ENCODE measurements at places on chromosomes 3 and 15.
A peak's percentile ranks its signal among the peaks of the same experiment; 100 is the strongest.

DNA sequence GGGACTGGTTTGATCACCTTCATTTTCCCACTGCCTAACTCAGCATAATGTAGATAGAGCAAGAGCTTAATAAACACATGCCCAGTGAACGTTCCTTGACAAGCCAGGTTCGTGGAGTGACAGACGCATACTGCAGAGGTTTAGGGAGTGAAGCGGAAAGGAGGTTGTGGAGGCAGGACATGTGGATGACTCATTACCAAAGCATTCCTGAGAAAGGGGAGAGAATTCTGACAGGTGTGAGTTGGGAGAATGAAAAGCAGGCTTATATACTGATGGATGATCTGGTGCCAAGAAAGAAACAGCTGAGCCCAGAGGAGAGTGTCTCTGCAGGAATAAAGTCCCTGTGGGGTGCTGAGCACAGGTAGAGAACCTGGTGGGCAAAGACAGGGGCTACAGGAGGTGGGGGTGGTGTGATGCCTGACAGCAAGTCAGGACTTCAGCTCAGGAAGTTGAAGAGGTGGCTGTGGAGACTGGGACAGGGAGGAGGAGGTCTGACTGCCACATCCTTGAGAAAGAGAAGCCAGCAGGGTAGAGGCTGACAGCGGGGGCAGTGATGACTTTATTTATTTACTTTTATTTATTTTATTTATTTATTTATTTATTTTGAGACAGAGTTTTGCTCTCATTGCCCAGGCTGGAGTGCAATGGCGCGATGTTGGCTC is 2.4 kb upstream of the RPL29 start:
- no peak for DNase-seq

DNA sequence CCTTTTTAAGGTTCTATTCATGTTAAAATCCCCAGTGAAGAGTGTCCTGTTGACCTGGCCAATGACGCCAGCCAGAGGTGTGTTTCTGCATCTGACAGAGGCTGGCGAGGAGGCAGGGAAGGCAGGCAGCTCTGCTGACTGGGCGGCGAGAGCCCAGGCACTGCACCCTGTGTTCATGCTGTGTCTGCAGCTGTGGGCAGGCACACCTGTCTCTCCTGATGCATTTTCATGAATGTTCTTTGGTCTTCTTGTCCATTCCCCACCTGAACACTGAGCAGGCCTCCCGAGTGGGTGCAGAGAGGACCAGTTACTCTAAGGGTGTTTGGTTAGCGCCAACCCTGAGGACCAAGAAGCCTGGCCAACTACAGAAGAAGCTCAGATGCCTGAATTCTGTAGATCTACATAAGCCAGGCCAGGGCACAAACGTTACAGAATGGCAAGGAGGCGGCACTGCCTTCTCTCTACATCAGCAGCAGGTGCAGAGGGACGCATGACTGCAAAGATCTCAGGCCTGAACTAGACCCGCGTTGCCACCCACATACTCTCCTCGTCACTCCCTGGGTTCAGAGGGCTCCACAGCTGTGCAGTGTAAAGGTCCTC is 233.7 kb downstream of the OCA2 start:
- DNase-seq: no peak

DNA sequence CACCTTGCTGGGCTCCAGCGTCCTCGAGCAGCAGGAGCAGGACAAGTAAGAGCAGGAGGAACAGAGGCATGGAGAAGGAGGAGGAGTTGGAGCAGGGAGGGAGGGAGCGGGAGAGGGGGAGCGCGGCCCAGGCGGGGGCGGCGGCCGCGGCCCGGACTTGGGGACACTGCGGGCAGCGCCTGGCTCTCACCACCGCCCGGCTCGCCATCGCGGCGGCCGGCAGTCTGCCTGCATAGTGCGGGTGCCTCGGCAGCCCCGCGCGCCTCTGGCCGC is 440 bp downstream of the DCBLD2 start:
- DNase-seq: peak; percentile 45

GRCh38 chr15:58453931-58454793 is 22.4 kb downstream of the LIPC start:
- DNase-seq: no peak

GRCh38 chr3:179948740-179949139 is 88.0 kb downstream of the PEX5L start:
- DNase-seq: no peak

DNA sequence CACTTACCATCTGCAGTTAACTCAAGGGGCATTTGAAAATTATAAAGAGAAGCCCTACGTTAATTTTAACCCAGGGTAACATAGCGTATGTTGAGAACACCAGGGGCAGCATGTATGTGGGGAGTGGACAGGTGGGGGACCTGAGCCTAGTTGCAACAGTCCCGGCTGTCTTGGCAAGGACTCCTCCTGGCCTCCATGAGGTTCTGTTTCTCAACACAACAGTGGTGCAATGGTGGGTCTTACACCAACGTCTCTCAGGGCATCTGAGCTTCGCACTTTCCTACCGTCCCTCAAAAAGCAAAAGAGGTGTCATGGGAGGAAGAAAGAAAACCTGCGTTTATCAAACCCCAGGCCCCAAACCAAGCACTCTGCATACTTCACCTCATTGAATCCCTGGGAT is 50.6 kb downstream of the MGLL start:
- no peak for DNase-seq

GRCh38 chr3:172561897-172562640 is 38.8 kb upstream of the TNFSF10 start:
- DNase-seq: no peak

GRCh38 chr15:68687136-68687735 is 108.4 kb downstream of the CORO2B start:
- no peak for DNase-seq

DNA sequence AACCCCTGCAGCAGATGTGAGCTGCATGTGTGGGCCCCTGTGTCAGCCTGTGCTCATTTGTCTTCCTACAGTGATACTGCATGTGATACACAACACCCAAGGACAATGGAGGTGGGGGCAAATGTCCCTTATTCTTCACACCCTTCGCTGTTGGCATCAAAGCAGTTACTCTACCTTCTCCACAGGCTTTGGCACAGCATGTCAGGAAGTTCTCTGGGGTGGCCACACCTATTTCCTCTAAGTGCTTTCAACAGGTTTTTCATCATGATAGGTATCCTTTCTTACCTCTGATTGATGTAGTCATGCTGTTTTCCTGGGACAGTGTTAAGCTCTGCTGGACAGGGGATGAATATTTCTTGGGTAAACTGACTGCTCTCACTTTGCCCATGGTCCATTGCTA is 29.5 kb downstream of the ZNF662 start:
- no peak for DNase-seq

DNA sequence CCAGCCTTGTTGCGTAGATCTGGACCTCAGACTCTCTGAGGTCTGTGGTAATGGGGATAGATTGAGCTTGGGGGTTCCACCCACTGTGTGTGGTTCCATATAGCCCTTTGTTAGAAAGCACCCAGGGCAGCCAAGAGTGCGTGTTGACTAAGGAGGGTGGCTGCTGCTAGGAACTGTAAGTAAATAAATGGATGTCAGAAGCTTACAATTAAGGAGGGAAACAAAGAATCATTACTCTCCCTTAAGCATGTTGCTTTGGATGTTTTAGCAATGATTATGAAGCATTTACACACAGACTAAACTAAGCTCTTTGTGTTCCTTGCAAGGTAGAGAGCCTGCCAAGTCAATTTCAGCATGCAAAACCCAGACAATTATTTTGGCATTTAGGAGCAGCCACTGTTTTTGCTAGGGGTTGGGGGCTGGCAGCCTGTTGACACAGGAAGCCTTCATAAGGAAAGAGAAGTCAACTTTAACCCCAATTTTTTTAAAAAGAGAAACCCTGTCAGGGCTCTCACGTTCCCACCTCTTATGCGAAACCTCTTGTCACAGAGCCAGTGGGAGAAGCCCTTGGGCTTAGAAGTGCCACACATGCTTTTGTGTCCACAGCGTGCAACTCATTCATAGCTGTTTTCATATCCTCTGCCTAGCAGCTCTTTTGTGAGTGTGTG is 127.8 kb downstream of the CMSS1 start:
- DNase-seq: no peak

GRCh38 chr15:45259796-45260195 is 7.8 kb downstream of the SLC28A2 start:
- no peak for DNase-seq

DNA sequence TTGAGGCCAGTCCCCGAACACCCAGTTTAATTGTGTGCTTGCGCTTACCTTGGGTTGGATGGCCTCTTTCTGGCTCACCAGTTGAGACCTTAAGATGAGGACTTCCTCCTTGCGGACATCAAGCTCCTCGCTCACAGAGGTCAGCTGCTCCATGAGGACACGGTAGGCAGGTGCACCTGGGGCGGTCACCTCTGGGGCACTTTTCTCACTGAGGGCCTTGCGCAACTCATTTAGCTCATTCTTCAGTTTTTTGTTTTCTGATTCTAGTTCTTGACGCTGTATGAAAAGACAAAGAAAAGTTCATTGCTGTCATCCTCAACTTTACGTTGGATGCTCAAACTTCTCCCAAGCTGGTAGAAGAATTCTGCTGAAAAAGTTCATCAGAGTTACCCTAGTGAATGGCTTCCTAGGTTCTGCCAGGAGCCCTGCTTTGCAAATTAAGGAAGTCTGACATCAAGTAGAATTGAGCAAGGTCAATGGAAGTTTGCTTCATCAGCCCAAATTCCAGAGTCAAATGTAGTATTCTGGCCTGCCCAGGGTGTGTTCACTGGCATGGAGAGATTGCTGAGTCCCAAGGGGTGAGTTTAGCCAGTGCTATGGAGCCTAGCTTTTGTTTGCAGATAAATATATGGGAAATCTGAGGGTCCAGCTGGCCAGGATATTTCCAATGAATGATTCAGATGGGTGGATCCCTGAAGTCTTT is 55.8 kb upstream of the MYO5C start:
- no peak for DNase-seq

DNA sequence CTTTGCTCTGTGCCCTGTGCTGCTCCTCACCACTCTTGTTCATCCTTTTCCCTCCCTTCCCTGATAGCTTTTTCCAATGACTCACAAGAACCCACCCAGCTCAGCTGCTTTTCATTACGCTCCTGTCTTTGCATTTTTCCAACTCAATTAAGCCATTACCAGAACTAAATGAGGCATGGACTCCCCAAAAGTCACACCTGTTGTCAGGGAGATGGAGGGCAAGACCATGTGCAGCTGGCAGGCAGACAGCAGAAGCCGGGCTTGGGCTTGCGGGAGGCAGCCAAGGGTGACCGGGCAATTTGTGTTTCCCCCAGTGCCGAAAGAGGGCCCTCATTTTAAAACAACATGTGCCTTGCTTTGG is 64.3 kb downstream of the CASR start:
- DNase-seq: no peak

DNA sequence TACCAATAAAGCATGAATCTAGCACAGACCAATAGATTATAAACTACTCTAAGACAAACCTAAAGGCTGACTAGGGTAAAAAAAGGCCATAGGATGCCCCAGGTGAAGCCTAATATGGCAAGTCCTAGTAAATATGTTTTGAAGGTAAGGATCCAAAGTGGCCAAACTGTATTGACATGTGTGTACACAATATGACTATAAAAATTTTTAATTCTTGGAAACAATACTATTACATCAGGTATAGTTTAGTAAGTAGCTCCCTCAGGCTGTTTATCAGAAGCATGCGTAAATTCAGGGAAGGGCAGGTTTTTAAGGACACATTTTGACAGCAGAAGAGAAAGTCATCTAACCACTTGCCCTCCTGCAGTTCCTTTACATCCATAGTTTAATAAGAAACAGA is 18.8 kb downstream of the GNB4 start:
- DNase-seq: no peak

DNA sequence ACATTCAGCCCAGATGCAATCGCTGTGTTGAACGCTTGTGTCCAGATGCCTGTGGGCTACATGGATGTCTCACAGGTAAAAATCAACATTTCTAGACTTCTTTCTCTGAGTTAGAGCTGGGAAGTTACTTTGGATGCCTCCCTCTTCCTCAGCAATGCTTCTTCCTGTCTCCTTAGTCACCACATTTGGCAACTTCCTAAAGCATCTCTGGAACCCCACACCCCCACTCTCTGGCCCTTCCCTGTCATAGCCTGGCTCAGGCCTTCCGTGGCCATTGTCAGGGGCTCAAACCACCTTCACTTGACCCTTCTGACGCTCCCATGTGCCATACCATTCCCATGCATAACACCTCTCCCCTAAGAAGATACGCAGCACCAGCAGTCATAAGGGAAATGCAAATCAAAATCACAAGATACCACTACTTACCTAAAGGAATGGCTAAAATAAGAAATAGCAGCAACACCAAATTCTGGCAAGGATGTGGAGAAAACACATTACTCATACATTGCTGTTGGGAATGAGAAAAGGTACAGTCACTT is 21.6 kb upstream of the RGMA start:
- no peak for DNase-seq

- DNase-seq: no peak
These were observed 7.3 kb upstream of the HRH1 start for GRCh38 chr3:11146773-11147660.

DNA sequence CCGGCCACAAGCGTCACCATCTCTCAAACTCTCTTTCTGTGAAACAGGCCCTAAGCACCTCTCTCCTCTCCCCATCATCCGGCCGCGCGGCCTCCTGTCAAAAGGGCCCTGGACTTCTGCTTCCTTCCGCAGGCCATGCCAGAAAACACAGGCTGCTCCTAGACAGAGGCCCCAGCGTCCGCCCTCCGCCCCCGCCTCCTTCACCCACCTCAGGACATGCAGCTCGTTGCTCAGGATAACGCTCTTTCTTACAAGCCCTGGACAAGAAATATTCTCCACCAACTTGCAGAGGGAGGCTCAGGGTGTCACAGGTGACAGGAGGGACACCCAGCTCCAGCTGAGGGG is 212.0 kb downstream of the XXYLT1 start:
- DNase-seq: peak; percentile 30

DNA sequence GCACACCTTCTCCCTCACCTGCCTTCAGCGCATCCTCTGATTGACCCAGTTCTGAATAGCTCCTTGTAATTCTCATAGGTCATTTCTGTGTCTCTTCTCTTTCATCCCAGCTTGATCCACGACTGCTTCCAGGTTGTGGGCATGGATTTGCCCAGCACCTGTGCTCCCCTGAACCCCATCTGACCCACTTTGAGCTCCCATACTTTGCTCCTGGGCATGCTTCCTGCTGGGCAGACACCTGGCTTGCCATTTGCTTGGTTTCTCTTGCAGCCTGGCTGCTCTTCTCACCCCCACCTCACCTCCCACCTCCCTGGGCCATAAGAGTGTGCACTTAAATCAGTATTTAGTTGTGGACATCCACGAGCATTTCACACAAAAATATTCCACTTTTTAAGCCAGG is 635.5 kb downstream of the TBL1XR1 start:
- no peak for DNase-seq

GRCh38 chr3:124878561-124879336 is 8.4 kb downstream of the ITGB5 start:
- DNase-seq: no peak

- peak; percentile 66 for DNase-seq
These were observed 33.3 kb downstream of the CA12 start for GRCh38 chr15:63348392-63348791.

DNA sequence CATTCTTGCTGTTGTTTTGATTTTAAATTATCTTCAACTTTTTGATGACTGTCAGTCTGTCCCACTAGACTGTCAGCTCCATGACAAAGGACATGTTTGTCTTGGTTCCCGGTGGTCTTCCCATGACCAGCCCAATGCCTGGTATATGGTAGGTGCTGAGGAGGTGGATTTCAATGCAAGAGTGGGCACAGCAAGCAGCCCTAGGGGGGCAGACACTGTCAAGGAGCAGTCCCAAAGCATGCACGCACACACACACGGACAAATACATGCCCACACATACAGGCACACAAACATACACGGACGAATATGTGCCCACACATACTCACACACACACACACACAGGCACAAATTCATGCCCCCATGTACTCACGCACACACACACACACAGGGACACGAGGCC is 12.0 kb downstream of the KLF15 start:
- no peak for DNase-seq

- DNase-seq: no peak
These were observed 96.9 kb downstream of the LINGO1 start for GRCh38 chr15:77535845-77536244.

All from dorsolateral prefrontal cortex (tissue), 122 donors.